ENCODE measurements at places on chromosomes 4 and X.

GRCh38 chr4:152200511-152201333, 335.2 kb downstream of the FBXW7 start:
- no peak for DNase-seq

- no peak for DNase-seq
Measured at GRCh38 chrX:50594788-50595187, 124.2 kb upstream of the DGKK start.

DNA sequence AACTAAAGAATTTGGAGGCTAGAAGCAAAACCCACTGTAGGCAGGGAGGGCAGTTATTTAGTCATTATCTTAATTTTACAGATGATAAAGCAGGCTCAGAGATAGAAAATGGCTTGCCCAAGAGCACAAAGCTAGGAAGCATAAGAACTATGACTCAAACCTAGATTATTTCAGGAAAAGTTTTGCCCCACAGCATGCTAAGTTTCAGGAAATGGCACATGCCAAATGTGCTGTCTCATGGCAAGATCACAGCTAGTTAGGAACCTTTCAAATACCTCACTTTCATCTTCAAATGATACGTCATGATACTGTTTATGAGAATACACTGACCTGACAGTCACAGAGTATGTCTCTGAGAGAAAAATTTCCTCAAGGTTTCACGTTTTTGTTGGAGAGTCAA, 78.5 kb upstream of the SPANXC start:
- no peak for DNase-seq

DNA sequence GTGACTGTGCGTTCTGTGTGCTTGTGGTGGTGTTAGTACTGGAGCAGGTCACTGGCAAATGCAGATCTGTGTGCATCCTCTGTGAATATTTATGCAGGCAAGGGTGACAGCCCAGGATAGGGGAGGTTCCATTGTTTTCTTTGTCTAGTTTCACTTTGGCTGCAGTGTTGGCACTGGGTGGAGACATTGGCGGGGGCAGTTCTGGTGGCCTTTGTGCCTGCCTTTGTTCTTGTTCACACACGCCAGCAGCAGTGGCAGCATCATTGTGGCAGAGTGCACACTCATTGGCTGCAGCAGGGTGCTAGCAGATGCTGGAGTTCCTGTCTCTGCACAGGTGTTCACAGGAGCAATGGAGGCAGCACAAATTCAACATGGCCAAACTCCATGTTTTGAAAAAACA, 495.3 kb downstream of the UBE2NL start:
- no peak for DNase-seq

- DNase-seq: no peak
Measured at GRCh38 chrX:129000018-129000417, 523.3 kb downstream of the SMARCA1 start.
